Activated CD4-positive, alpha-beta T cell treated with anti-CD3 and anti-CD28 coated beads, Interleukin-2, amount 10 ng/mL, durations not matched to agents 7 days and 5 days (primary cell): ENCODE measurements at places on chromosomes 5 and 9. TPM values are rescaled to one million over a fixed set of nuclear protein-coding genes. Genes with fewer than 3 reads are reported as not detected.

Gene C8G
- 1.8 TPM for total RNA-seq

- no peak for DNase-seq
Measured at GRCh38 chr5:107937204-107937603, 266.5 kb upstream of the EFNA5 start.

- peak; percentile 53 for DNase-seq
Measured at GRCh38 chr5:81779125-81779915, 28.4 kb upstream of the SSBP2 start.

GRCh38 chr5:150358261-150359095 lies 981 bp downstream of the TCOF1 start:
- no peak for DNase-seq
